Germinal center (tissue), 1 donor: ENCODE measurements at places on chromosomes 16 and 17.
A peak's percentile ranks its signal among the peaks of the same experiment; 100 is the strongest.

DNA sequence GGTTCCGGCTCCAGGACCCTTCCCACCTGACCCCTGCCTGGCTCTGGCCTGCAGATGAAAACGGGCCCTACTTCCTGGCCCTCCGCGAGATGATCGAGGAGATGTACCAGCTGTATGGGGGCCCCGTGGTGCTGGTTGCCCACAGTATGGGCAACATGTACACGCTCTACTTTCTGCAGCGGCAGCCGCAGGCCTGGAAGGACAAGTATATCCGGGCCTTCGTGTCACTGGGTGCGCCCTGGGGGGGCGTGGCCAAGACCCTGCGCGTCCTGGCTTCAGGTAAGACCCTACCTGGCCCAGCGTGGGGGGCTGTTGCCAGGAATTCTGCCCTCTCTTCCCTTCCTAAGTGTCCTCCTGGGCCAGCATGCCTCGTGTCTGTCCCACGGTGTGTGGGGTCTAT is 8.6 kb upstream of the SLC7A6 start:
- DNase-seq, result no peak

DNA sequence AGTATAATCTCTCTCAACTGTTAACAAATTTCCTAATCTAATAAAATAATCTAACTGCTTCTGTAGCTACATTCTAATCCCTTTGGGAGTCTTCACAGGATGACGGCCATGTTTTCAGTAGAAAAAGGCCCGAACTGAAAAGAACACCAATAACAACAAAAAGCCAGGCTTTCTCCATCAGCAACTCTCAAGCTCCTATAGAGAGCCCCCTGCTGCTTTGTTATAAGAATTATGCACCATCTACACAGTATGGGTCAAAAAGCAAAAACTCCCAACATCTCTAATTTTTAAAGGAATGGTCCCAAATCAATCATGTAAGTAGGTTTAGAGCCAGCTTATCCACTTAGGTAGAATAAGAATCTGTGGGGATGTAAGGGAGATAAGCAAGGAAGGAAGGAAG is 163.6 kb upstream of the C17orf78 start:
- no peak for DNase-seq

GRCh38 chr16:71255721-71256120 is 25.2 kb upstream of the HYDIN start:
- DNase-seq, result no peak

DNA sequence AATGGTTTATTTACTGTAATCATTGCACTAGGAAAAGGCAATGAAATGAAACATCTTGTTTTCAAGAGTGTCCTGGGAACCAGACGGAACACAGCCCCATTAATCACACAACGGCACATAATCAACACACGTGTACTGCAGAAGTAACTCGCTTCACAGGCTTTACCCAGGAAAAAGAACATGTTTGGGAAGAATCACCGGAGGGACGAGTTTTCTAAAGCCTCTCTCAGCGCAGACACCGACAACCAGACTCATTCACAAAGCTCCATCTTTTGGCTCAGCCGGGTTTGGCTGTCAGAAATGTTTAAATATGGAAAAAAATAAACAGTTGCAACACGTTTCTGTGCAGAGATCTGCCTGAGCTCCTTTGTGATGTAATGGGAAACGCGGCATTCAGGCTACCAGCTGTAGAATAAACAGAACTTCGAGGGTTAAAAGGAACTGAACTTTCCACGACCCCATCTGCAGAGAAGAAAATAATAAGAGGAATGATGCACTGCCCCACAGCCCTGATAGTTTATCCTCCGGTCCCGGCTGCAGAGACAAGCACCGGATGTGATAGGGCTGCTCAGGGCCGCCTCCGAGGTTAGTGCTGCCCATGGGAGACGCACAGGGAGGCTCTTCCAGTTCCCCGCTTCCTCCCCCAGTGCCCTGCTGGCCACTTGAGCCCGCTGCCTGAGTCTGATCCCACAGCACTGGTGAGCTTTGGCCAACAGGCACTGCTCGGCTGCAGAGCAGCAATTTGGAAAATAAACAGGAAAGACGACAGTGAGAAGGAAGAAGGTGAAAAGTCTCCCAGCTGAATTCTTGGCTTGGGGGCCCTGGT is 119.8 kb downstream of the HIC1 start:
- no peak for DNase-seq

GRCh38 chr17:40022961-40023541 is 7.8 kb downstream of the CSF3 start:
- no peak for DNase-seq

DNA sequence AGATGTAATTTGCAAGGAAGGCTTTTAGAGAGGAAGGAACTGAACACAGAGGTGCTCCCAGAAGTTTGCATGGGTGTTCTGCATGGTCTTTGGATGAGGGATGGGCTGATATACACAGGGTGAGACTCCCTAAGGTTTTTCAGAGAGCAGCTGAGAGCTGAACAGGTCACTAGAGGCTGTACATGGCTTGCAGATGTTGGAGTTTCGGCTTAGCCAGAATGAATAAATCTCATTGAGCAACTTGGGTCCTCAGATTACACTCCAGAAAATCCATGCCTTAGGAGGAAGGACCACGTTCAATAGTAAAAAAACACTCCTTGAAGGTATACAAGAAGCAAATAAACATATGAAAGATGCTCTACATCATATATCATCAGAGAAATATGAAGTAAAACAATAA is 7.5 kb upstream of the ITGB3 start:
- no peak for DNase-seq

DNA sequence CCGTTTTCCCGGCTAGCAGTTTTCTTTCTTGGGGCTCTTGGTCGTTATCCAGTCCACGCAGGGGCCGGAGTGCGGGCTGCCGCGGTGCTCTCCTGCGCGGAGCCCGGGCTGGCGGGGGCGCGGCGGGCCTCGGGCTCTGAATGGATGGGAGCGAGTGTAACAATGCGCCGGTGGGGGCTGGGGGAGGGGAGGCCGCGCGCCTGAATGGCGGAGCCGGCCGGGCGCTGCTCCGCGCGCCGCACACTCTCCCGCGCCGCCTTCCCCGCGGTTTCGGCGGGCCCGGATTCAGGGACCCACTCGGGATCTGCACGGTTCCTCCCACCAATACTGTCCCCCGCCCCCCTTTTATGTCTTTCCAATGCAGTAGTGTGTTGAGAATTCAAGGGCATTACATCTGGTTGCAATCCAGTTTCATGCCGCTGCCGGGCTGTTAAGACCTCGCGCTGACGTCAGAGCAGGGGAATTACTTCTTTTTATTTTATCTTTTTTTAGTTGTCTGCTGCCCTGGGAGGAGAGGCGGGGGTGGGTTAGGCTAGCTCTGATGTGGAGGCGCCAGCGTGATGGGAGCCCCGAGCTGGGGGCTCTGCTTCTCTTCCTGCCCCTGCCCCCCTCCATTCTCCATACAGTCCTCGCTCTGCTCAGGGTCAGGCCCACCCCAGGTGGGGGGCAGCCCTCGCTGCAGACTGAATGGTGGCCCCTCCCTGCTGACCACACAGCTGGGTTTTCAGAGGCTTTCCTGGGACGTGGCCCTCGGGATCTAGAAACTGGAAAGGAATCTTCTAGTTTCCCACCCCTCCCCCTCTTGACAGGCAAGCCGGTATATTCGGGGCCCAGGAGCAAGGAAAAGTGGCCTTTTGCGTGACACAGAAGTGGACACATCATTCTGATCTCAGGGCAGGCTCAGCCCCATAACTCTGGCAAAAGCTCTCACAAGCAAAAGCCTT is 1.8 kb downstream of the RAI1 start:
- peak; percentile 53 for DNase-seq

- no peak for DNase-seq
These were observed 5.1 kb downstream of the CDR2 start for GRCh38 chr16:22369221-22369811.

GRCh38 chr17:82031885-82032627 is 578 bp downstream of the RAC3 start:
- DNase-seq, result peak; percentile 33

DNA sequence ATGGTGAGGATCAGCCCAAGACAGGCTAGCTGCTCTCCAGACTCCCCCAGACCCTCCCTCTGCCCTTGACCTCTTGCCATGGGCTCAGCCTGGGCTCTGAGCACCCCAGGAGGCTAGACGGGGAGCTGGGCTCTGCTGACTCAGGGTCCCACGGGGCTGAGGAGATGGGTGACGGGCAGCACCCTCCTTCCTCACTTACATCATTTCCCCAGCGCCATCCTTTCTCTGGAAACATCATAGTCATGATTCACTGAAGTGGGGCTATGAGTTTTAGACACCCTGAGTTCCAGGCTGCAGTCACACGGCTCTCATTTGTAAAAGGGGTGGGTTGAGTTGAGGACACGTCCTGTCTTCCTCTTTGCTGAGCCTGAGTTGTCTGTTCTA is 3.0 kb upstream of the ITGAX start:
- DNase-seq, result no peak

GRCh38 chr16:56337131-56337857 is 88.1 kb downstream of the AMFR start:
- no peak for DNase-seq

DNA sequence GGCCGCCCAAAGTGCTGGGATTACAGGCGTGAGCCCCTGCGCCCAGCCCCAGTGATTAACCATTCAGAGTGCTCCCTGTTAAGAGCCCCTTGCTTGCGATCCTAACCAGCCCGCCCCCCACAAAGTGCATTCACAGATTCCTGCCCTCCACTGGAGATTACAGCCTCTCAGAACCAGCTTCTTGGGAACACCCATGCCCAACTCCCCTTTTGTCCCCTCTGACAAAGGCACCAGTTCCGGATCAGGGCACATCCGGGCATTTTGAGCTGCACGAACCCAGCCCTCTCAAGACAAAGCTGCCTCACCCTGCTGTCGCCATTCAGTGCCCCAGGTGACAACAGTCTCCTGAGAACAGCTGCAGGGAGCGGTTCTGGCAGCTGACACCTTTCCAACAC is 848 bp upstream of the KRT19 start:
- DNase-seq, result no peak

DNA sequence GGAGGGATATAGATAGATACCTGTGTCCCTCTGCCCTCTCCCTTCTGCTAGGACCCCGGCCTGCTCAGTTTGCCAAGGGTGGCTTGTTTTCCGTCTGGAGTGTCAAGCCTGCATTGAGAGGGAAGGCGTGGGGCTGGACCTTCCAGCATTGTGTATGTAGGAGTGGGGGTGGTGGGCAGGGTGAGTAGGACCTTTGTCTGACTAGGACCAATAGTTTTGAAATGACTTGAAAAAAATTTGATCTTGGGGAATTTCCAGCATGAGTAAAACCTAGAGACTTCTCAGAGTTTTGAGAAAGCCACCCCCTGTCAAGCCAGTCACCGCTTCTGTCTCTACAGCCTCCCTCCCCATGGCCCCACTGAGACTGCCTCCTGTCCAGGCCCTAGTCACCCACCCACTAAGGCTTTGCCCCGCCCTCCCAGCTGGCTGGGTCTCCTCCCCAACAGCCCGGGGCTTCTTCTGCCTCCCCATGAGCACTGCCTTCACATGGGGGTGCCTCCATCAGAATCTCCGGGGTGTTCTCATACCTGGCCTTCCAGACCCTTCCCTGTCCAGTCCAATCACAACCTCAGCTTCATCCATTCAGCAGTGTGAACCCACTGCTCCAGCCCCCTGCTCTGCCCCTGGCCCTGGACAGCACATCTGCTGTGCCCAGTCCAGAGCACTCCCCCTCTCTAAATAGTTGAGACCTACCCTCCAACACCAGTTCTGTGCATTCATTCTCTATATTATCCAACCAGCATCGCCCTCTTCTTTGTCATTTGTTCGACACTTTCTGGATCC is 207.0 kb downstream of the MSI2 start:
- DNase-seq, result peak; percentile 42

- DNase-seq, result no peak
These were observed 185.8 kb downstream of the SNX29 start for GRCh38 chr16:12162151-12162985.

DNA sequence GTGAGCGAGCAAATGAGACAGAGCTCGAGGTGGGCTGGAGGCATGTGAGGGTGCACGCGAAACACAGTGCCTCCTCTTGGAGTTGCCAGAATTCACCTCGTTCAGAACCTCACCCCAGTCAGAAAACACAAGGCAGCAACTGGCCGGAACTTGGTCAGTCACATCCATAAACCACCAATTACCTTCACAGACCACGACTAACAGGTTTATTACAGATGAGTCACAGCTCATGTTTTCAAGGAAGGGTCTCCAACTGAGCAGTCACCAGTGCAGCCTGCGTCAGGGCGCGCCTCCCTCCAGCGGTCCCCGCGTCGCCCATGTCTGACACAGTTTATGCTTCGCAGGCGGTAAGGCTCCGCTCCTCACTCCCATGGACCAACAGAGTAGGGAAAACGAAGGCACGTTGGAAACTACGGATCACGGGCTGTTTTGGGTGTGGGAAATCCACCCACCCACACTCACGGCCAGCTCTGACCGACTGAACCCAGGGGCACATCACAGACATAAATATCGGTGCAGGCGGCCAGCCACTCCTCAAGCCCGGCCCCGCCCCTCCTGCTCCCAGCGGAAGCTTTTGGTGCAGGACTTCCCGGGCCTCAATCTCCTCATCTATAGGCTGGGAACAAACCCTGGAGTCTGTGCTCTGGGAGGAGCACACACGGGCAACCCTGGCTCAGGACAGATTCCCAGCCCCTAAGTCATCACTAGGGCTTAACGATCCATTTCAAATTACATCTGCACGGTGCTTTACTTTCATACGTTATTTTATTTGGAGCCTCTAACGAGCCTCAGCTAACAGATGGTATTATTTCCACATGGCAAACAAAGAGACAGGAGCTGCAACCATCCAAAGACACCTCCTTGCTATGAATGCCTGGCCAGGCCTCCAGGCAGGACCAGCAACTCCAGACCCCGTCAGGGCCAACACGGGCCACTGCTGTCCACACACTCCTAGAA is 126.3 kb downstream of the ZNF778 start:
- DNase-seq, result no peak

DNA sequence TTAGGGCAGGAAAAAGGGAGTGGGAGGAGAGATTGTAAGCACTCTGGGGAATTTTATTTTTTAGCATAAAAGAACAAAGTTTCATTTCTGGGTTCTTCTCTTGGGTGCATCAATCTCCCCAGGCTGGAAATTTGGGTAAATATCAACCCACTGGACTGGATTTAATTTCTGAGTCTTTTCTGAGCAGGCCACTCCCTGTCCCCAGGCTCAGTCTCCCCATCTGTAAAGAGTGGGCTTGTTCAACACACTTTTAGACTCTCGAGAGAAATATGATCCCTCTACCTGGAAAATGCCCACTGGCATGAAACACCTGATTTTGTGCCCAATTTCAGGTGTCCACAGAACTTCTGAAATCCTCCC is 617 bp upstream of the VTN start:
- DNase-seq, result no peak

- DNase-seq, result peak; percentile 47
These were observed 31.1 kb upstream of the CCR7 start for GRCh38 chr17:40596261-40596919.

- no peak for DNase-seq
These were observed 2.8 kb downstream of the PTX4 start for GRCh38 chr16:1485847-1486496.
